IMR-90 (cell line): ENCODE measurements at places on chromosomes 5 and 9. TPM values are rescaled to one million over a fixed set of nuclear protein-coding genes. Genes with fewer than 3 reads are reported as not detected.

- H3K27ac ChIP-seq: no peak overlapping the region
- H3K4me3 ChIP-seq: no peak overlapping the region
- no peak for DNase-seq
- no peaks in the 10 kb centered on the region; the same call in 1 of the 2 replicates for H3K4me1 ChIP-seq
These were observed 4.3 kb downstream of the CCL19 start for GRCh38 chr9:34686732-34687131.

DNA sequence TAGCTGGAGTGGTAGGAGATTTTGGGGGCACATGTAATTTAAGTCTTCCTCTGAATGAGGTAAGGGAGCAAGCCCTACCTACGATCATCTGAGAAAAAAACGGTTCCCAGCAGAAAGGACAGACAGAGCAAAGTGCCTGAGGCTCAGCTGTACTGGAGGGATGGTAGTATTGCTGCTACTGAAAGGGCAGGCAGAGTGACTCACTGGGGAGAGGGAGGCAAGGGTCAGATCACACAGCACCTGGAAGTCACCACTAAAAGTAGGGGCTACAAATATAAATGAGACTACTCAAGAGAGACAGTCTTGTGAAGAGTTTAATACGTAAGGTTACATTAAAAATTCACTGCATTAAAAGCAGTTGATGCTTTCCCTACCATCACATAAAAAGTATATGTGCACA lies 75.9 kb downstream of the NFIB start:
- no peaks in the 10 kb centered on the region for H3K36me3 ChIP-seq
- H3K4me1 ChIP-seq: peaks cover 5% of the 10 kb centered on the region; the same call in 1 of the 2 replicates
- H3K27ac ChIP-seq: no peak overlapping the region
- H3K27me3 ChIP-seq: no peaks in the 10 kb centered on the region; the same call in 1 of the 2 replicates
- peak; percentile 18 for DNase-seq
- no peak overlapping the region for H3K4me3 ChIP-seq

- no peaks in the 10 kb centered on the region for H3K36me3 ChIP-seq
- H3K4me3 ChIP-seq: no peak overlapping the region
- H3K4me1 ChIP-seq: no peaks in the 10 kb centered on the region; the same call in 1 of the 2 replicates
- DNase-seq: no peak
- H3K27ac ChIP-seq: no peak overlapping the region
- no peaks in the 10 kb centered on the region for H3K27me3 ChIP-seq
These were observed 374.0 kb downstream of the ZNF608 start for GRCh38 chr5:124372457-124372856.

- DNase-seq: peak; percentile 10
- peaks cover 17% of the 10 kb centered on the region for H3K27me3 ChIP-seq
- no peaks in the 10 kb centered on the region for H3K36me3 ChIP-seq
These were observed 116.5 kb downstream of the SLC1A3 start for GRCh38 chr5:36722900-36723299.

The SLC46A2 gene
- not detected in 2 replicates for total RNA-seq

The ATP6V0E1 gene
- total RNA-seq: 277 and 299 TPM in 2 replicates

The AMBP gene
- total RNA-seq: not detected in 2 replicates

The SH3GL2 gene
- total RNA-seq: under 0.01 TPM in 1 of 2 replicates, not detected in the other

The PCDHGB2 gene
- 2.8 and 3.0 TPM in 2 replicates for total RNA-seq

The FNBP1 gene
- total RNA-seq: 15.4 and 21.4 TPM in 2 replicates

The SPAG8 gene
- total RNA-seq: 0.28 and 0.72 TPM in 2 replicates
